ENCODE measurements at places on chromosomes 6 and 20.

DNA sequence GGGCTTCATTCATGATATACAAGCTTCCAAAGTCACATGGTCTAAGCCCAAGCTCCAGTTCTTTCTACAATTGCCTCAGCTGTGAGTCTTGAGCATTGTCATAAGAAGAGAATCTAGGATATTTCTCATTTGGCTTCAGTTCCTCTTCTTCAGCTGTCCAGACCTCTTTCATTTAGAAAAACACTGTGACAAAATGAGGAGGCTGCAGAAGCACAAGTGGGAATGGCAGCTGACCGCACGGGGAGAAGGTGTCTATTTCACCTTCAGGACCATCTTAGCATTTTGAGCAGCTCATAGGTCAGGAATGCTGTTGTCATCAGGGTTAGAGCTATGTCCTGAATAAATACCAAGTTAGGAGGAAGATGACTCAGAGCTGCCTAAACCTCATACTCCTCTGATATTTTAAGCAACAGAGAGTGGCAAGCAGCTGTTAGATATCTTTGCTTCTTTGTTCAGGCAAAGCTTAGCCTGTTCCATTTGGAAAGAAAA lies 390.1 kb upstream of the CITED2 start:
- no peak for DNase-seq

GRCh38 chr6:37483917-37484785 lies 15.5 kb downstream of the CCDC167 start:
- DNase-seq = peak; percentile 66

DNA sequence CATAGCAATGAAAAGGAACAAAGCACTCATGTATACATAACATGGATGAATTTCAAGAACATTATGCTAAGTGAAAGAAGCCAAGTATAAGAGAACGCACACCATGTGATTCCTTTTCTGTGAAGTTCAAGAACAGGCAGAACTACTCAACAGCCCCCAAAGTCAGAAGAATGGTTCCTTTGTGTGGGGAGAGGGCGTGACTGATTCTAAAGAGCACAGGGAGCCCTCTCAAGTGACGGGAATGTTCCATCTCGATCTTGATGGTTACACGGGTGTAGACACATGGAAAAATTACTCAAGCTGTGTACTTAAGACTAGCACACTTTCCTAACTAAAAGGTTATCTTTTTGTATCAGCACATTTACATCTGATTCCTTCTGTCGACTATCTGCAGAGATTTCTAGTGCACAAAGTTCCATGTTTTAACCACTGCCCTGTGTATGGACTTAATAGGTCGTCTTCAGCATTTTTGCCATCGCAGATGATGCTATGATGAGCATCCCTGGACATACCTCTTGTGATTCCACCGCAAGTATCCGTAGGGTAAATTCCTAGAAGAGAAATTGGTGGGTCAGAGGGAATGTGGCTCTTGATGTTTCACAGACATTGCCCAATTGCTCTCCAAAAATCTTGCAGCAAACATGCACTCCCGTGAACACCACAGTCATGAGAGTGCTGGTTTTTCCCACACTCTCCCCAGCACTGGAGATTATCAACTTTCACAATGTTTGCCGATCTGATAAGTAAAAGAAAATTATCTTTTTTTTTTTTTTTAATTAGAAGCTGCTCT lies 279.3 kb downstream of the BMP7 start:
- DNase-seq = no peak

- DNase-seq = no peak
Observed at GRCh38 chr20:2114990-2115681, 13.5 kb downstream of the STK35 start.

- no peak for DNase-seq
Observed at GRCh38 chr6:167572841-167573271, 248.0 kb downstream of the TTLL2 start.

GRCh38 chr20:19211252-19211651 lies 1.2 kb upstream of the SLC24A3 start:
- DNase-seq = no peak

- no peak for DNase-seq
Observed at GRCh38 chr20:10487142-10488136, 52.3 kb downstream of the SLX4IP start.

- DNase-seq = peak; percentile 18
Observed at GRCh38 chr20:23606652-23607049, 934 bp upstream of the CST9 start.

DNA sequence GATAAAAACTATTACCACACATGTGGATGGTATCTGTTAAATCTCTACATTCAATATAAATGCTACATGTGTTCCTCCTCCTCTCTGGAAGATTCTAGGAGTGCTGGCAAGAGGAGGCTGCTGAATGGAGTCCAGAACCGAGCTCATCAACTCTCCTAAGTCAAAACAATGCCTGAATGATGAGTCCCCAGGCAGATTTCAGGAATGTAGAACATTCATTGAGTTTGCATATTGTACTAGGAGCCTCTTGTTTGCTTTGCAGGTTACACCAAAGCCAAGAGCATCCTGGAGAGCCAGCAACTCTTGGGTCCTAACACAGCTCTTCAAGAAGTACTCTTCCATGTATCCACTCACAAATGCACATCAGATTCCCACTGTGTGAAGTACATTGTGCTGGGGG lies 117.6 kb upstream of the UST start:
- no peak for DNase-seq

DNA sequence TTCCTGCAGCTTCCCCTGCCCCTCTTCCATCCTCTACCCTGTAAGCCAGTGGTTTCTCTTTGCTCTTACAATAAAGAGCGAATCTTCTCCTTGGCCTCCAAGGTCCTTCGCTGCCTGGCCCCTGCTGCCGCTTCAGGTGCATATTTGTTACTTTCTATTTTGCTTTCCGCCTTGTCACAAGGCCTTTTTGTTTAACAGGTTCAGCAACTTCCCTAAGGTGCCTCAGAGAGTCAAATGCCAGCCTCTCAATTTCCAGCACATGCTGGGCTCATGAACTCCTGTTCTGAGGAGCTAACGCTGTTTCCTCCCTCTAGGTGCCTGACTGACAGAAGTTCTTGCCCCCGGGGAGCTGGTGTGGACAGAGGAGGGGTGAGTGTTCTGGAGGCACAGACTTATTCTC lies 42.4 kb upstream of the EPB41L1 start:
- DNase-seq = no peak

All from stimulated activated CD8-positive, alpha-beta memory T cell treated with anti-CD3 and anti-CD28 coated beads, Interleukin-4, amount 100 ng/mL, for 1 hour (primary cell).